Stomach (tissue), 19 donors: ENCODE measurements at places on chromosomes 1 and 21. TPM values are rescaled to one million over a fixed set of nuclear protein-coding genes. Genes with fewer than 3 reads are reported as not detected.

DNA sequence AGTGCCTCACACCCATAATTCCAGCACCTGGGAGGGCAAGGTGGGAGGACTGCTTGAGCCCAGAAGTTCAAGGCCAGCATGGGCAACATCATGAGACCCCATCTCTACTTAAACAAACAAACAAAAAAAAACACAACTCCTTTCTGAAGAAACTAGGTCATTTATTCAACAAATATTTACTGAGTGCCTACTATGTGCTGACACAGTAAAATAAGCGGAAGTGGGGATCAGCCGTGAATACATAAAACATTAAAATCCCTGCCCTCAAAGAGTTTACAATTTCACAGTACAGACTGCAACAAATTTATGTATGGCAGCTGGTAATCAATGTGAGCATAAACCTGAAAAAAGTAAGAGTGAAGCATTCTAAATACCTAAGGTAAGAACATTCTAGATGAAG is 65.3 kb downstream of the TUT4 start:
- no peak overlapping the region for H3K27ac ChIP-seq
- H3K4me3 ChIP-seq: no peak overlapping the region
- no peaks in the 10 kb centered on the region for H3K4me1 ChIP-seq
- no peaks in the 10 kb centered on the region for H3K27me3 ChIP-seq
- DNase-seq: no peak
- no peaks in the 10 kb centered on the region for H3K36me3 ChIP-seq

GRCh38 chr1:40914927-40915569 is 52.9 kb upstream of the CITED4 start:
- DNase-seq: no peak
- H3K4me1 ChIP-seq: no peaks in the 10 kb centered on the region
- H3K36me3 ChIP-seq: no peaks in the 10 kb centered on the region
- H3K27ac ChIP-seq: no peak overlapping the region
- no peak overlapping the region for H3K4me3 ChIP-seq

DNA sequence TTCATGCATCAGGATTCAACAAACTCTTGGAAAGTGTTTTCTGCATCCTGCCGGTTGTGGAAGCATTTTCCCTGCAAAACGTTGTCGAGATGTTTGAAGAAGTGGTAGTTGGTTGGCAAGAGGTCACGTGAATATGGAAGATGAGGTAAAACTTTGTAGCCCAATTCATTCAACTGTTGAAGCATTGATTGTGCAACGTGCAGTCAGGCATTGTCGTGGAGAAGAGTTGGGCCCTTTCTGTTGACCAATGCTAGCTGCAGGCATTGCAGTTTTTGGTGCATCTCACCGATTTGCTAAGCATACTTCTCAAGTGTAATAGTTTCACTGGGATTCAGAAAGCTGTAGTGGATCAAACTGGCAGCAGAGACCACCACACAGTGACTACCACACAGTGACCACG is 57.0 kb upstream of the PRDM2 start:
- H3K4me1 ChIP-seq: no peaks in the 10 kb centered on the region
- H3K27me3 ChIP-seq: no peaks in the 10 kb centered on the region
- H3K27ac ChIP-seq: no peak overlapping the region
- H3K36me3 ChIP-seq: no peaks in the 10 kb centered on the region
- DNase-seq: no peak
- no peak overlapping the region for H3K4me3 ChIP-seq

DNA sequence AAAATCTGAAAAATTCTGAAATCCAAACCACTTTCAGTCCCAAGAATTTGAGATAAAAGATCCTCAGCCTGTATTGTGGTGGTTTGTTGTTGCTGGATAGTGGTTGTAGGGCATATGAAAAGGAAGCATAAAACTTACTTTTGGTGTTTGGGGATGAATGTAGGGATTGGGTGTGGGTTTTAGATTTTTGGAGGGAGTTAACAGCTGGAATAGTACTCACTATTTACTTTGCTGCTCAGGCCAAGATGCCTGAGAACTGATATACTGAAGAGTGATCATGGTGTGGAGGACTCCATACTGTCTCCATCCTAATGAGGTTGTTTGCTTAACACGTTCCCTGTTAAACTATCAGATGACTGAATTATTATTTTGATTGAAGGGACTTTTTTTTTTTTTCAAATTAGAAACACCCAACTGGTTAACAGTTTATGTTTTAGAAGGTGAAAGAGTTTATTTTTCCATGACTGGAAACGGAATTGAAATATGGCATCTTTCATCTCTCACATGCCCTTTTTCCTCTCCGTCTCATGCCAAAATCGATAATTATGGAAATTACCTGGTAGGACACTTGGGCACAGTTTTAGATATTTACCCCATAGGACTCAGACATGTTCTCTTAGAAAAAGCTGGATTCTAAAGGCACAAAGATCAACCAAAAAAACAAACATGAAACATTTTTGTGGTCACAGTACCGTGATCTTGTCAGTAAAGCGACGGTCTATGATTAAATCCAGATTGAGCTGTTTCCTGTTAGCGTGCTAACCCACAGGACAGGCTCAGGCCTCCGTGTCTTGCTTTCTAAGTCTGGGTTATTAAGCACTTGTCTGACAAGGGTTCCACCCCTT is 37.3 kb downstream of the RGL1 start:
- no peak for DNase-seq
- no peak overlapping the region for H3K4me3 ChIP-seq
- H3K27ac ChIP-seq: peak overlapping the region; percentile 64

- H3K27me3 ChIP-seq: peaks cover 73% of the 10 kb centered on the region
- no peak for DNase-seq
- H3K4me1 ChIP-seq: peaks cover 4% of the 10 kb centered on the region
- no peak overlapping the region for H3K4me3 ChIP-seq
- no peak overlapping the region for H3K27ac ChIP-seq
- no peaks in the 10 kb centered on the region for H3K36me3 ChIP-seq
Measured at GRCh38 chr1:156865865-156866248, 5.2 kb downstream of the NTRK1 start.

F13B gene
- not detected for total RNA-seq

SAMD11 gene
- total RNA-seq: 4.6 TPM

GRCh38 chr21:29211205-29211604 is 80.8 kb downstream of the MAP3K7CL start:
- peaks cover 6% of the 10 kb centered on the region for H3K4me1 ChIP-seq
- H3K36me3 ChIP-seq: no peaks in the 10 kb centered on the region
- no peak overlapping the region for H3K4me3 ChIP-seq
- H3K27me3 ChIP-seq: no peaks in the 10 kb centered on the region
- H3K27ac ChIP-seq: no peak overlapping the region

SLC35E2B gene
- 69.2 TPM for total RNA-seq

DNA sequence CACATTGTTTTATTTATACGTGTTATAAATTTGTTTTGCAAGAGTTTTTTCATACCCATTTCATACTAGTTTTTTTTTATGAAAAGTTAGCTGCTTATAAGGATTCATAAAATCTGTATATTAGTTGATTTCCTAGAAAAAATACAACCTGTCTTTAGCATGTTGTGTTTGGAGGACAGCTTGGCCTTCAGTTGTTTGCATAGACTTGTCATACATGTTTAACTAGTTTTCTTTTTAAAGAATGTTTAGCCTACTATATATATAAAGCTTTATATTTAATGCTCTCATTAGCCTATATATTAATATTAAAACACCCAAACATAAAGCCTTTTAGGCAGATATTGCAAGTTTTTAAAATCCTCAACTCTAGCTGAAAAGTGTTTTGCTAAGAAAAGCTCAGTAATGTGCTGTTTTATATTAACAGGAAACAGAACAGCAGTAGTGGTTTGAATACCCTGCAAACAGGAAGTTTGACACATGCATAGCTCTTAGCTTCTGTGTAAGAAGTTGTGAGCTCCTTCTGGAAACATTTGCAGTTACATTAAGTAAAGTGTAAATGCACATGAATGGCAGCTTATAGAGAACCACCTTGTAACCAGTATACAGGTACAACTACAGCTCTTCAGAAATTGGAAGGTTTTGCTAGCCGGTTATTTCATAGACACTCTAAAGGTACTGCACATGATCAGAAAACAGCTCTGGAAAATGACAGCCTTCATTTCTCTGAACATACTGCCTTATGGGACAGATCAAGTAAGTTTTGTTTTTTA is at the start of gene PRKACB:
Gene PRKACB, plus strand, starts transcription at position 476 of the 770 bp plus-strand sequence. Its CDS starts 91 bp downstream, at position 567.
- peak; percentile 71 for DNase-seq
- H3K27me3 ChIP-seq: no peaks in the 10 kb centered on the region
- peak within 1 kb of the TSS; percentile 66 for H3K27ac ChIP-seq
- H3K4me3 ChIP-seq: peak within 1 kb of the TSS; percentile 24

RGS4 gene
- total RNA-seq: not detected

- peak; percentile 79 for DNase-seq
- no peaks in the 10 kb centered on the region for H3K4me1 ChIP-seq
- no peak overlapping the region for H3K27ac ChIP-seq
Measured at GRCh38 chr1:223531742-223532341, 133.7 kb downstream of the CAPN8 start.

DNA sequence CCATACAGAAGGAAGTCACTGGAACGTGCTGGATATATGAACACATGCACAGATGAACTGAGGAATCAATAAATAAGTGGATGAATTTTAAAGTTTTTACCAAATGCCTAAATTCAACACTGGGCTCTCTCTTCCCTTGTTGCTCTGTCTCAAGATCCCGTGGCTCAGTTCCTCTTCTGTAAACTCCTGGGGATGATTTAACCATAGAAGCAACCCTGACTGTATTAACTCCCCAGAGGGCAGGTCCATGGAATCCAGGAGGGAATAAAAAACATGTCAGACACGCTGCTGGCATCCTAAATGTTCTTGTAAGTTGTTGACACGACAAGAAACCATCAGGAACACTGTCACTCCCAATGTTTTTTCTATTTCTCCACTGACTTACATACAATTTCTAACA is 45.3 kb upstream of the GPR157 start:
- DNase-seq: no peak
- H3K4me1 ChIP-seq: no peaks in the 10 kb centered on the region
- peaks cover 4% of the 10 kb centered on the region for H3K36me3 ChIP-seq
- no peak overlapping the region for H3K4me3 ChIP-seq

NUF2 gene
- 3.9 TPM for total RNA-seq

DNA sequence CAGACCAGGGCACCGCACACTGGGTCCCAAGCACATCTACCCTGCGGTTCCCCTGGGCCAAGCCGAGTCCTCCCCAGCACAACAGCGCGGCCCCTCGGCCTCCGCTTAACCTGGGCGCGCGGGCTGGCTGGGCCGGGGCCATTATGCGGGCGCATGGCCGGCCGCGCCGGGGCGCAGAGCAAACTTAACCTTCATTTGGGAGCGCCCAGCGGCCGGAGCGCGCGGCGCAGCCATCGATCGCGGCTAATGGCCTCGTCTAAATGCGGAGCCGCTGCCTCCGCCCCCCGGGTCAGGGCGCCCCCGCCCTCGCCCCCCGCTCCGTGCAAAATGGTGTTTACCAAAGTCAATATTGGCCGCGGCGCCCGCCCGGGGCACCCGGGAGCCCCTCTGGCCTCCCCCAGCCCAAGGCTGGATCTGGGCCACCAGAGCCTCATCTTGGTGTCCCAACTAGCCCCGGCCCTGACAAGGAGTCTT is 272.1 kb downstream of the TRABD2B start:
- H3K27ac ChIP-seq: no peak overlapping the region
- peaks cover 22% of the 10 kb centered on the region for H3K4me1 ChIP-seq
- no peak overlapping the region for H3K4me3 ChIP-seq
- DNase-seq: peak; percentile 63

KCNJ9 gene
- total RNA-seq: not detected

GRCh38 chr1:183892351-183892793 is 87.5 kb downstream of the RGL1 start:
- DNase-seq: peak; percentile 79
- H3K4me3 ChIP-seq: no peak overlapping the region
- no peaks in the 10 kb centered on the region for H3K27me3 ChIP-seq

GRCh38 chr1:201771466-201771865 is 57.5 kb upstream of the IPO9 start:
- H3K4me3 ChIP-seq: no peak overlapping the region
- no peaks in the 10 kb centered on the region for H3K27me3 ChIP-seq
- H3K4me1 ChIP-seq: peaks cover 13% of the 10 kb centered on the region
- no peak overlapping the region for H3K27ac ChIP-seq

A3GALT2 gene
- total RNA-seq: not detected

- no peak overlapping the region for H3K4me3 ChIP-seq
- no peaks in the 10 kb centered on the region for H3K36me3 ChIP-seq
- no peak for DNase-seq
- no peaks in the 10 kb centered on the region for H3K4me1 ChIP-seq
Measured at GRCh38 chr21:35543746-35544145, 494.6 kb upstream of the RUNX1 start.

DNA sequence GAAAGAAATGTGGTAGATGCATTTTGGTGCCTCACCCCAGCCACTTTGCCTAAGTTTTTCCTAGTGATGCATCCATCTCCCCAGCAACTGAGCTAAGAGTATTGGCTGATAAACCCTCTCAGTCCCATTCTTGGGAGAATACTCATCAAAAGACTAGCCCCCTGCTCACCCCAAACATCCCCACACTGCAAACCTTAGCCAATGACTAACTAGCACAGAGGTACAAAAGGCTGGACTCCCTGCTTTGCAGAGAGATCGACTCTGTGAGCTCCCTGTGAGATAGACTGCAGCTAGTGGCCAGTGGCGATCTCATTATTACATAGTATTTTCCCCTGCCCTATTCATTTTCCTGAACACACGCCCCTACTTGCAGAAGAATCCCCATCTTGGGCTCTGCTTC is 155.3 kb downstream of the HHIPL2 start:
- H3K27ac ChIP-seq: no peak overlapping the region
- H3K4me1 ChIP-seq: no peaks in the 10 kb centered on the region
- H3K4me3 ChIP-seq: no peak overlapping the region

DNA sequence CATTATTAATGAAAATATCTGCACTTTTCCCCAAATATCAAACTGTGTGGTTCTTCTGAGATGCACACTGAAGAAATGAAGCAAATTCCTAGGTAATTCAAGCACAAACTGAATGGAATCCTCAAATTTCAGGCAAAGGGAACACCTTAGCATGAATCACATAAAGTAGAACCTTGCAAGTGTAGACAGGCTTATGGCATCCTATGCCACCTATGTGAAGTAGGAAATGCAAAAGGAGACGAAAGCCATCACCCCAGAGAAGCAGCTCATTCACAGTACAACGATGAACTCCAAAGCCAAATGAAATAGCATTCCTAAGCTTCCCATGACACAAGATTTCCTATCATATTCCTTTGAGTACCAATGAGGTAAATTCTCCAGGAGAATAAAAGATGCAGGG is 461.2 kb upstream of the RUNX1 start:
- H3K27ac ChIP-seq: no peak overlapping the region
- no peaks in the 10 kb centered on the region for H3K27me3 ChIP-seq
- H3K36me3 ChIP-seq: no peaks in the 10 kb centered on the region

DNA sequence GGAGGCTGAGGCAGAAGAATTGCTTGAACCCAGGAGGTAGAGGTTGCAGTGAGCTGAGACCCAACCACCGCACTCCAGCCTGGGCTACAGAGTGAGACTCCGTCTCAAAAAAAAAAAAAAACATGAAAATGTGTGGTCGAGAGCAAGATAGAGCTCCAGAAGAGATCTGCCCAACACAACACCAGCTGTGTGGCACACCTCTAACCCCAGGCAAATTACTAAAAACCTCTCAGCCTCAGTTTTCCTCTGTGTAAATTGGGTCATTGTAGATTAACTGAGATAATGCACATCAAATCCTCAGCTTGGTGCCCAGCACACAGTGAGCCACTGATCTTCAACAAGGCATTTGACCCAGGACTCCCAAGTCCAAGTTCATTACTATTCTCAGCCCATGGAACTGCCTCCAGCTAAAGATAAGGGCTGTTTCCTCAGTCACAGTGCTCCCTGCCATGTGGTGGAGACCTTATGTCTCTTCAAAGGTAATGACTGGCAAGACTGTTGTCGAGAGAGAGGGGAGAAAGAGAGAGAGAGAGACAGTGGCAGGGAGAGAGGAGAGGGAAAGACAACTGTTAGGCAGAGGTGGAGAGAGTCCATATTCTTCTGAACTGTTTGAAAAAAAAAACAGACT is 58.1 kb downstream of the PTP4A2 start:
- H3K4me1 ChIP-seq: peaks cover 33% of the 10 kb centered on the region
- H3K27me3 ChIP-seq: no peaks in the 10 kb centered on the region
- H3K27ac ChIP-seq: peak overlapping the region; percentile 56
- no peaks in the 10 kb centered on the region for H3K36me3 ChIP-seq
